ENCODE measurements at places on chromosomes 3 and 15.

DNA sequence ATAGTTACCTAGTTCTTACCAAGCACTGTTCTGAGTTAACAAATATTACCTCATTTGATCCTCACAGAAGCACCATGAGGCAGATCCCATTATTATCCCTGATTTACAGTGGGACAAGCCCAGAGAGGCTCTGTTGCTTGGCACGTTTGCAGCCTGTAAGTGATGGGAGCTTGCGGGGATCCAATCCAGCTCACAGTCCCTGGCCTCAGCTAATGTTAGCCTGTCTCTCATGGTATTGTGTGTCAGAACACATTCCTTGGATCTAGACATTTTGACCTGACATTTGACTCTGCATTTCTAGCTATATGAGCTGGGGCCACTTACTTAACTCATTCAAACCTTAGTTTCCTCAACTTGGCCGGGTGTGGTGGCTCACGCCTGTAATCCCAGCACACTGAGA is 246.9 kb upstream of the LRTM1 start:
- DNase-seq, result no peak

DNA sequence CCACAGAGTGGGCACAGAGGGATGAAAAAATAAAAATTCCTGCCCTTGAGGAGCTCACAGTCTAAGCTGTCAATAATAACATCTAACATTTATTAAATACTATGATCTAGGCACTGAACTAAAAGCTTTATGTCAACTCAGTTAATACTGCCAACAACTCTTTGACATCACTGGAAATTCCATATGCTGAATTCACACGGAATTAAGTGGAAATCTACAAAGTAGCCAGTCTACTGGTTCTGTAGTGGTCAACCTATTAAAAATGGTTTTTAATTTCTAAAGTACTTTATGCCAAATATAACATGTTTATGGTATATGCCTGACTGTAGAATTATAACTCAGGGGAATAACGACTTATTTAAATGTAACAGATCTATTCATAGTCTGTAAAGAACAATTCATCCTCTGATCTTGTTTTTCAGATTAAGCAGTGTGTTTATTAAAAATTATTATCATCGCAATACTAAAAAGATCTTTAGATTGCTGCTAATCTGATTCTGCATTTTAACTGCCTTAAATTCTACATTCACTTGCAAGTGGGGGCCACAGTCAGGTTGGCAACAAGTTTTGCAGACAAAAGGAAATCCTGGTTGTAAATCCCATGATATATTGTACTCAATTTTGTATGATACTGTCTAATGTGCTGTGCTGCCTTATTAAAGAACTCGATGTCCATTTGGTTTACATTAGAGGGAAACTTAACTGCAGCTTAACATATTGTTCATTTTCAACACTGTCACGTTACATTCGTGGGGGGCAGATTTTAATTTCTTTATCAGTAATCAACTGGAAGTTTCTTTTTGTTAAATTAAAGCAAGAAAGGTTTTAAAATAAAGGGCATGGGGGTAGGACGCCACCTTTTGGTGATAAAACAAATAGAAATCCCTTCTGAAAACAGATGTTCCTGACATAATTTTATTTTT is 2.6 kb upstream of the FOXP1 start:
- DNase-seq, result peak; percentile 12

DNA sequence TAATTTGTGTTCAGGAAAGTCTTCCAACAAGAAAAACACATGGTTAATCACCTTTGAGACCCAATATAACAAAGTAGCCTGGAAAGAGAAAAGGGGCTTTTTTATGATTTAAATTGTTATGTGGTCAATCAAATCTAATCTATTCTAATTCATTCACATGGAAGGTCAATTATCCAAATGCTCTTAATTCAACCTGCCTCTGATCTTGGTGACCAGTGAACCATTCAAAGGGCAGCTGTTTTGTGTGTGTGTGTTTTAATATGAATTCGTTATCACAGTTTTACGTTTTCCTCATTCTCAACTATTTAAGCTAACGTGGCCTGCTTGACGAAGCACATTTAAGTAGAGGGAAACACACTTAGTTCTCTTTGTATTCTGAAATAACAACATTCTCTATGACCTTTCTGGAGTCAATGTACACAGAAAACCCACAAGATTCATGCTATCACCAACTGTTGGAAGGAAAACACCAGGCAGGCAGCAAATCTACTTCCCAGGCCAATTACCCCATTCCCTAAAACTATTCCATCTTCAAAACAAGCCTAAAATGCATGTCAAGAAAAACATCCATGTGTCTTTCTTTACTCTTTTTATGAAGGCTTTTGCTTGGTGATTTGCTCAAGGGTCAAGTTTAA is 195.4 kb downstream of the SUCLG2 start:
- no peak for DNase-seq

DNA sequence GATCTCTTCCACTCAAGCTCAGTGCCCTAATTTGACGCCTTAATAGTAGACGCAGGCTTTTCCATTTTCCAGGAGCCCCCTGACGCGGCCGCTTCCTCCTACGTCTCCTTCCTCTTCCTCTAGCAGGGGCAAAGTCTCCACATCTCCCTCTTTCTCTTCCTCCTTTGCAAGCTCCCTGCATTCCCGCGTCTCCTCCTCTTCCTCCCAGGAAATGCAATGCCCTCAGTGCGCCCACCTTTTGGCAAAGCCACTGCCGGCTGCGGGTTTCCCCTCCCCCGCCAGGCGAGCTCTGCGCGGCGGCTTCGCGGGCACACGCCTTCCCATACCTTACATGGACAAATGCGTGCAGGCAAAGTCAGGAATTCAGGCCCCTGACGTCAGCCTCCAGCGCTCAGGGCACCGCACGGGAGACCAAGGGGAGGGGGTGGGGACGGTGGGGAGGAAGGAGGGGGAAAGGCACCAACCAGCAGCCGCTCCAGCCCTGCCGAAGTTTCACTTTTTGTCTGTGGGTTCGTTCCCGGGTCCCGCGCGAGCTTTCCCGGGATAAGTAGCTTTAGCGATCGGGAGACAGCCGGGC is 432 bp upstream of the LPP start:
- peak; percentile 6 for DNase-seq

GRCh38 chr15:41022487-41023090 is 69.3 kb downstream of the CHAC1 start:
- peak; percentile 16 for DNase-seq

DNA sequence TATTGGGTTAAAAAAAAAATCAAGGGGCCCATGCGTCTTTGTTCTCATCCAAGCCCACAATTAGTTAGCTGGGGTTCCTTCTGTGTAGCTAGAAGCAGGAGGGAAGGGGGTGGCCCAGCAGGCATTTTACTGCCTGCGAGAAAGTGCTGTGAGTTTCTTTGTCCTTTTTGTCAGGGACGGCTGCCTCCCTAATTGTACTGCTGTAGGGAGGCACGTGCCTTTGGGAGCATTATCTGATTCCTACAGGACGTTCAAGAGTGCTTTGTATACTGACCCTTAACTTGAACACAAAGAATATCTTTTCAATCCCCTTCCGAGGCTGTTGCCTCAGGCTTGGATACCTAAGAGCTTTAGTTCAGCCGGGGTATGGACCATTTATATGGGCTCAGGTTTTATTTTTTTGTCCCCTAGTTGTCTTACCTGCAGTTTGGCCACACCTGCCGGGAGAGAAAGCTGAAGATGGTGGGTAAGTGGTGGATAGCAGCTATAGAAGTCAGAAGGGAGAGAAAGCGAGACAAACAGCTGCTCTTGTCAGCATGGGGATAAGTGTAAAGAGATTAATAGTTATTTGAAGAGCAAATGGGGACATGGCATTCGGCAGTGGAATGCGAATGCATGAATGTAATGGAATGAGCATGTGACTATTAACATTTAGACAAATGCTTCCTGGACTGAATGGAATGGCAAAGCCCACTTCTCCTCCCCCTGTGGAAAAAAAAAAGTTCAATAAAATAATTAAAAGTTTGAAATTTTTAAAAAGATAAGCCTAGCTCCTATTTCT is 175.2 kb downstream of the TP63 start:
- no peak for DNase-seq

DNA sequence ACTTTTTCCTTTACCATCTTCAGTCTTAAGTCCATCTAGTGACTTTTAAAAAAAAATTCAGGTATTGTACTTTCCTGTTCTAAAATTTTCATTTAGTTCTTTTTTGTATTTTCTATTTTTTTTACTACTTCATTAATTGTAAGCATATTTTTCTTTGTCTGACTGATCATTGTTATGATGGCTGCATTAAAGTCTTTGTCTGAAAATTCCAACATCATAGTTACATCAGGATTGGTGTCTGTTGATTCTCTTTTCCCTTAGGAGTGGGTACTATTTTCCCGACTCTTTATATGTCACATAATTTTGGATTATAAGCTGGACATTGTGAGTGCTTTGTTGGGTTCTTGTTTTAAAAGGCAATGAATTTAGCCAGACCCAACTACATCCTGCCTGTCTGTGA is 34.9 kb upstream of the POLR2M start:
- no peak for DNase-seq
